Hypothalamus (tissue), 51 donors: ENCODE measurements at places on chromosomes 2 and 18.
A peak's percentile ranks its signal among the peaks of the same experiment; 100 is the strongest.

- no peak for DNase-seq
These were observed 18.9 kb upstream of the ZNF236 start for GRCh38 chr18:76803413-76803812.

DNA sequence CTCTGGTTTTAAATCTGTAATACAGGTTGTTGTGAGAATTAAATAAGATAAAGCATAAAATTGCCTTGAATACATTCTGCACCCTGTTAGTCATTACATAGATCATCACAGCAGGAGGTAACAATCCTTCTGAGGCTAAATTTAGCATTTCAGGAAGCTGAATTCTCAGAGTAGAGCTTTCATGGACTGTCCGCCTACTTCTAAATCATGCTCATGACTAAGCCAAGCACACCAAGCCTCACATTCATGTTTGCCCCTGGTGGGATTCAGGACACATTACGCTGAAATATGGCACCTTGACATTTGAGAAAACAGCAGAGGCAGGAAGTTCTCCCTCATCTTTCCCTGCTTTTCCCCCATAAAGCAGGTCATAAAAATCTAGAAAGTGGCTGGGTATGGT lies 16.6 kb upstream of the PIK3C3 start:
- no peak for DNase-seq

DNA sequence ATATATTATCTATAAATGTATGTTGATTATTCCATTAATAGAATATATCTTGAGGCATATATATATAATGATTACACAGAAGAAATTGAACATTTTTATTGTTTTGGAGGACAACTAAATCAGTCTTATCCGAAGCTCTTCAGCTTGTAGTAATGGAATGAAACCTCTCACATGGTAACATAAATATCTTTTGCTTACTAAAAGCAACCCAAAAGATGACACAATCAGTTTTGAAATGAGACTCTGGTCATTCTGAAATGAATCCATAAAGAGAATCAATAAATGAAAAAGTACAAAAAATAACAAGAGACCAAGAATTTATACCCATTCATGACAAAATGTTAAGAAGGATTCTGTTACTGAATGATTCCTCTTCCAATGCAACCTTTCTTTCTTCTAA lies 110.2 kb downstream of the FIGN start:
- no peak for DNase-seq

GRCh38 chr2:233780771-233781170 lies 2.6 kb downstream of the MROH2A start:
- no peak for DNase-seq

- no peak for DNase-seq
These were observed 11.1 kb upstream of the AGFG1 start for GRCh38 chr2:227460833-227461232.

GRCh38 chr18:57889841-57890240 lies 86.7 kb upstream of the ATP8B1 start:
- no peak for DNase-seq

GRCh38 chr2:163467251-163467630 lies 268.6 kb downstream of the FIGN start:
- DNase-seq, result no peak

DNA sequence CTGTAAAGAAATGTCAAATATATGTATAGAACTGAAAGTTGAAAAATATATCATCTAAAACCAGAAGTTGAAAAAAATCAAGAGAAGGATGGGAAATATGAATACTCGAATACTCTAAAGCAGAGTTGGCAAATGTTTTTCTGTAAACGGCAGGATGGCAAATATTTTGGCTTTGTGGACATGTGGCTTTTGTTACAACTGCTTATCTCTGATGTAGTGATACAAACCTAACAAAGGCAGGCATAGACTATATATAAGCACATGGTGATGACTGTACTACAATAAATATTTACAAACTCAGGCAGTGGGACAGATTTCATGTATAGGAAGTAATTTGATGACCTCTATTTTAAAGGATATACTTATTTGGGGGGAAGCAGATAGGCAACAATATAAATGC lies 224.6 kb upstream of the LRRTM4 start:
- DNase-seq, result no peak

DNA sequence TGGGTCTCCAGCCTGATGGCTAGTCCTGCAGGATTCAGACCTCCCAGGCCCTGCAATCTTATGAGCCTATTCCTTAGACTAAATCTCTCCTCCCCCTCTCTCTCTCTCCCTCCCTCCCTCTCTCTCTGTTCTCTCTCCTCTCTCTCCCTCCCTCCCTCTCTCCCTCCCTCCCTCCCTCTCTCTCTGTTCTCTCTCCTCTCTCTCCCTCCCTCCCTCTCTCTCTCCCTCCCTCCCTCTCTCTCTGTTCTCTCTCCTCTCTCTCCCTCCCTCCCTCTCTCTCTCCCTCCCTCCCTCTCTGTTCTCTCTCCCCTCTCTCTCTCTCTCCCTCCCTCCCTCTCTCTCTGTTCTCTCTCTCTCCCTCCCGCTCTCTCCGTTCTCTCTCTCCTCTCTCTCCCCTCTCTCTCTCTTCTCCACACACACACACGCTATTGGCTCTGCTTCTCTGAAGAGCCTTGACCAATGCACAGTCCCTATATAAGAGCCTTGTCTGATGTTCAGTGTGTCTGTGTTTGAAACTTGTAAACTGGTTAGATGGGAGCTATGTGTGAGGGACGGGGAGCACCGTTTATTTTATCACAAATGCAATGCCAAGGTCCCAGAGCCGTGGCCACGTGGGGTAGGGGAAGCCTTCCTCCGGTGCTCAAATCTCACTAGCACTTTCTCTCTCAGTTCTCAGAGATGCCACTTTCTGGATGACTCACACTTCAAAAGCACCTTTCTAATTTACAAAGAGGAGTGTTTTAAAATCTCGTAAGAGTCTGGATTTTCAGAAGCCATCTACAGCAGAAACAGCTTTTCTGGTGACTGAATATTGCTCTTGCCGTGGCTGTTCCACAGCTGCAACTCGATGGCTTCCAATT lies 9.4 kb upstream of the PRLH start:
- DNase-seq, result no peak

DNA sequence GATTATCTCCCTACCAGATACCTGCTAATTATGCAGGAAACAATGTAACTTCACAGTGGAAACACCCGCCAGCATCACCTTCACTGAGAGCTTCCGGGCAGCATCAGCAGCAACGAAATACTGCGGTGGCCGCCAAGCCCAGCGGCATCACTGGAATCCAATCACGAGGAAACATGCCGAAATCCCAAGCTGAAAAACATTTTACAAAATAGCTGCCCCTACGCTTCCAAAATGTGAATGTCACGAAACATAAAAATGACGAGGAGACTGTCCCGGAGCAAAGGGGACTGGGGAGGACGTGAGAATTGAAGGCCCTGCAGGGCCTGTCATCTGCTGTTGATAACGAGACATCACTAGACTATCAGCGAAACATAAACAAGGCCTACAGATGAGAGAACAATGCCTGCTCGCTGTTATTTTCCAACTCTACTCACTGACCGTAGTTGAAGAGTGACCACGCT lies 82.6 kb downstream of the HDAC4 start:
- no peak for DNase-seq

GRCh38 chr2:85924522-85924921 lies 35.7 kb upstream of the ST3GAL5 start:
- no peak for DNase-seq

- DNase-seq, result no peak
These were observed 304.6 kb downstream of the XIRP2 start for GRCh38 chr2:167192833-167193232.

- DNase-seq, result no peak
These were observed 221.4 kb upstream of the TFPI start for GRCh38 chr2:187775651-187776050.

GRCh38 chr2:22499082-22499839 lies 885.7 kb upstream of the KLHL29 start:
- DNase-seq, result no peak

GRCh38 chr18:6757931-6758330 lies 28.4 kb downstream of the ARHGAP28 start:
- DNase-seq, result no peak

DNA sequence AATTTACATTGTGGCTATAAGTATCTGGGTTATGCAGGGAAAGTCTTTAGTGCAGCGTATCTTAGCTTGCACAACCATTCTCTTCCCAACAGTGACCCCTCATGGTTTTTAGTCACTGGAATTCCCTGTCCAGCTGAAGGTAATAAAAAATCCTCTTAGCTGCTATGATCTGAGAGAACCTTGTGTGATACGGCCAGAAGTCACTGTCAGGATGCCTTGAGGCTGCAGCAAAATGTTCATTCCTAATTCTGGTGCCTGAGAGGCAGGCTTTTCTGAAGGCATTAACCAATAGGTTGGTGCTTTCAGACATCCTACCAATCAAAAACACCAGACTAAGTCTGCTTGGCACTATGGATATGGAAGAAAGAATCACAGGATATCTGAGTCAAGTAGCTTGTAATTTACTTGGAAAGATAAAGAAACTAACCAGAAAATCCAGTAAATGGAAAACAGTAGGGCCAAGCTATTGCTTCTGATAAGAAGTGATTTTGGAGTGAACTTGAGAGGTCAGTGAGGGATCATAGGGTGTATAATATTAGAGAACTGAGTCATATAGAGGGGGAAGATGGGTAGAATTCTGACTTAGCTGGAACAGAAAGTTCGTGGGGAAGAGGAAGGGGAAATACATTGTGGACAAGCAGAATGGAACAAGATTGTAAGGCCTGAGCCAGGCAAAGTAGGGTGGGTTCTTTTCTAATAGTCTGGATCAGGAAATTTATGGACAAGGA lies 89.0 kb upstream of the SLC14A2 start:
- no peak for DNase-seq

GRCh38 chr2:148358375-148358774 lies 286.2 kb upstream of the EPC2 start:
- no peak for DNase-seq

DNA sequence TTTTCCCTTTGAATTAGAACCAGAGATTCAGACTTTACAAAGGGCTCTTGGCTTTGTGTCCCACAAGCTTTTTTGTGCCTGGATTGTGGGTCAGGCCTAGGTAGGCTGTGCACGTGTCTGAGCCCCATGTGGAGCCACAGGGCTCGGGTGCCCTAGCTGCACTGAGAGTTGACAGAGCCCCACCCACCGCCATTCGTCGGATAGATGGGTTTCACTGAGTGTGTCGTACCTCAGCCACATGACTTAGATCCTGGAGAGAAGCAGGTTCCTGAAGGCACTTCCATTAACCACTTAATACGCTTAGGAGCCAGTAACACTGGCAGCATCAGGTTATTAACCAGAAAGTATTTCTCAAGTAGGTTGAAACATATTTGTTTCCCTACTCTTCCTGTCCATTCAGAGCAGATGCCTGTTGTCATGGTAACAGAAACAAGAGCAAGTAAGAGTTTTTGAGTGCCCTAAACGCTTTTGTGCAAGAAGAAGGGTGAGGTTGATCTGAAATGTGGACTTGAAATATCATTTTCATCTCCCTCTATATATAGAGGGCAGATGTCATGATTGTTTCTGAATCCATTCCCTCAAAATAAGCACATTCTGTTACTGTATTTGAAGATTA lies 30.0 kb downstream of the ADCYAP1 start:
- peak; percentile 4 for DNase-seq

DNA sequence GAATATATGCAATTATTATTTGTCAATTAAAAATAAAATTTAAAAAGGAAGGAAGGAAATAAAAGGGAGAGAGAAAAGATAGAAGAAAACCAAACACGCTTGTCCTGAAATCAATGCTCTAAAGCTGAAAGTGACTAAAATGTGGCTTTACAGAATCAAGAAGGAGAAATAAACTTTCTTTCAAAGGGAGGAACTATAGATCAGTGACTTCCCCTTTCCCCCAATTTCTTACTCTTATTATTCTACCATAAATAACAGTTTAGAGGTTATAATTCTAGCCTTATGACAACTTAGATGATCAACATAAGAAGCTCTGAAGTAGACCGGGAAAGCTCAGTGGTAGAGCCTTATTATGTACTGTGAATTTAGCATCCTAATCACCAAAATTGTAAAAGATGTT lies 122.5 kb downstream of the ARHGAP15 start:
- DNase-seq, result no peak

DNA sequence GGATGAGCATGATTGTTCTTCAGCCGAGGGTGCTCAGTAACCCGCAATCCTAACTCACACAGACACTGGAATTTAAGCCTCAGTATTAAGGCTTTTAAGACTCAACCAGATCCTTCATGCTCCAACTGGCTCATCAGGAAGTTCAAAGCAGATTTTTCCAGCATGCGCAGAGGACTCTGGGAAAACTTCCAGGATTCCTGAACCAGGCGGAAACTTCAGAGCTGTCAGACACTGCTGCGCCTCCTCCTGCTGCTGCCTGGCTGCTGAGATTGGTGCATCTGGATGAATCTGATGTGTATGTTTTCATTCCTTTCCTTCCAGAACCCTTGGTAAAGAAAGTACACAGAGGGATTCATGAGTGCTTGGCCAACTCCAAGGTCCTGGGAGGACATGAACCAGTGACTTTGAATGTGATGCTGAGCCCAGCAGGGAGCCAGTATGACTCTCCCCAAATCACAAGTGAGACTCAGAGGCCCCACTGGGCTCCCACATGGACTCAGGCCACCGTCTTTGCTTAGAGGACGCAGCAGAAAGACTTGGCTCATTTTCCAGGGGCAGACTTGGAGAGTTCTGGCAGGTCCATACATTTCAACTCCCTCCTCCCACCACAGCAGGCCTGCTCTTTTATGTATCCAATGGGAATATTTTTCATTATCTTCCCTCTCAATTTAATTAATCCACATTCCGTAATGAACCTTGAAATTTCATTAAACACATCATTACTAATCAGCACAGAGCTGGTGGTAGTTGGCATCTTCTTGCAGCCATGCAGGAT lies 143.5 kb upstream of the HDAC4 start:
- DNase-seq, result no peak

DNA sequence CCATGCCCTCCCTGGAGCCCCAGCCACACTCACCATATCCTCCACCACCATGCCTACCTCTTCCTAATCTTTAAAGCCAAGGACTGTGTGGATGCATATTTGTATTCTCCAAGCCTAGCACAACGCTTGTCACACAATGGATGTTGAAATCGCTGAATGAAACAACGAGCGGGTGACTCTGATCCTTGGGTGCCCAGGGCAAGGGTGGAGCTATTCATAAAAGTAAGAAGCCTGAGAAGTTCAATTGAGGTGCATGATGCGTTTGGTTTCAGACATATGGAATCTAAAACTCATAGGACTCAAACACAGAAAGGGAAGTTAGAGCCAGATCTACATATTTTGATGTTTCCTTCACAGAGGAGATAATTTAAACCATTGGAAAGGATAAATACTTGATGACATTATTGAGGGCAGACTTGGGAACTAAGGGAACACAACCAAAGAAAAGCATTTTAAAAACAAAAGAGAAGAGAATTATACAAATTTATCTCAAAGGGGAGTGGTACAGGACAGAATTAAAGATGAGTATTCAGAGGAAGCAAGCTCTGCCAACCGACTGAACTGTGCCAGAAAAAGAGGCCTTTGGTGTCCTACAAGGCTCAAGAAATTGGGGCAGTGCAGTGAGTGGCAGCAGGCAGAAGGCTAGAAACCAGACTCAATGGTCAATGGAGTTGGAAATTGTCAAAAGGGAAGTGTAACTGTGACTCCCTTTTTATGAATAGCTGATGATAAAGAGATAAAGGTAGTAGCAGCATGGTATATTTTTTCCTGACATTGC lies 200.6 kb upstream of the NCKAP5 start:
- DNase-seq, result no peak

- DNase-seq, result no peak
These were observed 98.1 kb downstream of the NFATC1 start for GRCh38 chr18:79493801-79494211.
